ENCODE measurements at places on chromosomes 1 and 21.

- no peak for DNase-seq
Observed at GRCh38 chr1:241229216-241229615, 127.8 kb downstream of the RGS7 start.

GRCh38 chr1:107689159-107689558 lies 275.8 kb downstream of the VAV3 start:
- no peak for DNase-seq

- no peak for DNase-seq
Observed at GRCh38 chr1:208791456-208791855, 547.3 kb upstream of the PLXNA2 start.

DNA sequence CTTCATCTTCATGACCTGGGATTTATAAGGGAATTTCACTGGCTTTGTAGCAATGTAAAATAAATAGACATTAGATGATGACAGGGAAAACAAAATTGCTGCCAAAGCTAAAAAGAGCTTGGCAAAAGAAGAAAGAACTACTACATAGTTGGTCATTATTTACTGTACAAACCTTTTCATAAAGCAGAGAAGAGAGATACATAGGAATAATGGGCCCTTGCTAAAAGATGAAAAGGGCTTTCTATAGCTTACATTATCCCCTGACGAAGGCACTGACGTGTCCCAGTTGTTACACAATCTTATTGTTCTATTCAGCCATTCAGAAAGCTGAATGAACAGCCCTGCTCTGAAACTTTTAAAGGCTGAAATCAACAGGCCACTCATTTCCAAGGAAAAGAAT lies 57.1 kb downstream of the ZC3H11B start:
- no peak for DNase-seq

DNA sequence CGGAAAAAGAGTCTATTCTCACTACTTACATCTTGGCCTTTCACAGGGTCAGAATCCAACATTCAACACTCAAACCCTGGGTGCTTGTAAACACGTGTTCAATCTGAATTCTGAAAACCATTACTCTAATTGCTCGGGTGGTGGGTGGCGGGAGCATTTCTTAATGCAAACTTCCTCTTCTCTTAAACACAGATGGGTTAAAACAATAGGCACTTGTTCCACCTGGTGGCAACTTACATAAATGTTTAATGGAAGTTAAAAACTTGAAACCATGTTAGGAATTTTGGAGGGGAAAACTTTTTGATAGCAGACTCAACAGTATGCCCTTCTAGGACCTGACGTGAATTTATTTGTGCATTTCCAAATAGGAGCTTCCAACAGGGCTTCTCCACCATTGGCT lies 23.4 kb upstream of the TDRD10 start:
- peak; percentile 29 for DNase-seq

DNA sequence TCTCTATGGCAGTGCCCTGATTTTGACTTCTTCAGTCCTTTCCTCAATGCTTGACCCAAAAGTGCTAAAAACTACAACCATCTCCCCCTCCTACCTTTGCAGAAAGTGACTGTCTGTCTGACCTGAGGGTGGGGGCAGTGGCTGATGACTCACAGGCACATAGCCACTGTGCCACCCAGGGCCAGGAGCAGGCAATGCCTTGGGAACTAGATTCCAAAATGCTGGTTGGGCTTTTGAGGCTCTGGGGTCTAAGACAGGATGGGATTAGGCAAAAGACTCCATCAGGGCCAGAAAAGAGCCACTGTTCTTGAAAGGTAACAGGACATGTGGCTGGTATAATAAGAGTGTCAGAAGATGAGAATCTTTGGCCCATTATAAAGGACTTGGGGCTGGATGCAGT lies 129.5 kb upstream of the KIAA0040 start:
- no peak for DNase-seq

GRCh38 chr1:175449306-175449705 lies 256.7 kb upstream of the KIAA0040 start:
- DNase-seq: no peak

DNA sequence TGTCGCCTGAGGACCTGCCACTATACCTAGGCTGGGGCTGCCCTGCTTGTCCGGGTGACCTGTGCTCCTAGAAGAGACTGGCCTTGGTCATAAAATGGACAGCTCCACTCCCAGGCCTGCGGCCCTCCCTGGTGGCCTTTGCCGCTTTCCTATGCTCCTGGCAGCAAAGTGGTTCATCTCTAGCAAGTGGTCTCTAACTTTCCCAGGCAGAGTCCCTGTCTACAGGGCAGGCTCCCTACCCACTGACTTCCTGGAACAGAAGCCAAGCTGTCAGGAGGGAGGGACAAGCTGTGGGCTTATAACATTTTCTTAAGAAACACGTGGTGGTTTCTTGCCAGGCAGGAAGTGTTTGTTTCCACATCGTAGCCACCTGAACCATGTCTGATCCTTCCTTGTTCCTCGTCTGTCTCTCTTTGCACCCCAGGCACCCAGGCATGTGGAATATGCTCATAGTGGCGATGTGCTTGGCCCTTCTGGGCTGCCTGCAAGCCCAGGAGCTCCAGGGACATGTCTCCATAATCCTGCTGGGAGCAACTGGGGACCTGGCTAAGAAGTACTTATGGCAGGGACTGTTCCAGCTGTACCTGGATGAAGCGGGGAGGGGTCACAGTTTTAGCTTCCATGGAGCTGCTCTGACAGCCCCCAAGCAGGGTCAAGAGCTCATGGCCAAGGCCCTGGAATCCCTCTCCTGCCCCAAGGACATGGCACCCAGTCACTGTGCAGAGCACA lies 10.1 kb downstream of the H6PD start:
- DNase-seq: peak; percentile 42

- no peak for DNase-seq
Observed at GRCh38 chr1:43835082-43836021, 98.2 kb upstream of the ARTN start.

GRCh38 chr1:24252185-24252780 lies 65.2 kb upstream of the IFNLR1 start:
- DNase-seq: no peak

- DNase-seq: no peak
Observed at GRCh38 chr1:203926025-203926540, 64.7 kb downstream of the SNRPE start.

DNA sequence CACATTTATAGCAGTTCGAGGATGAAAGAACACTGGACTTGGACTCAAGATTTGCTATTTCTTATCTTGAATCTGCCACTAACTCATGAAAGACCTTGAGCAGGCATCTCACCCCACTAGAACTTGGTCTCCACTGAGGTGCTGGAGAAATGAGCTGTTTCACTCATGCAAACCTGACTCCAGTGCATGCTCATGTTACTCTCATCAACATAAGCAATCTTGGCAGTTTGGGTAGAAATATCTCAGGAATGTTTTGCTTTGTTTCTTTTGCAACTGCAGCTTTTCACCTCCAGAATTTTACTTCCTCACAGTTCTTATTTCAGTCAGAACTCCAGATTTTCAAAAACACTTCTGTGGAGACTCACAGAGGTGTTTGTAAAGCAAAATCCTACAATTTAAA lies 46.2 kb upstream of the DAB1 start:
- DNase-seq: no peak

DNA sequence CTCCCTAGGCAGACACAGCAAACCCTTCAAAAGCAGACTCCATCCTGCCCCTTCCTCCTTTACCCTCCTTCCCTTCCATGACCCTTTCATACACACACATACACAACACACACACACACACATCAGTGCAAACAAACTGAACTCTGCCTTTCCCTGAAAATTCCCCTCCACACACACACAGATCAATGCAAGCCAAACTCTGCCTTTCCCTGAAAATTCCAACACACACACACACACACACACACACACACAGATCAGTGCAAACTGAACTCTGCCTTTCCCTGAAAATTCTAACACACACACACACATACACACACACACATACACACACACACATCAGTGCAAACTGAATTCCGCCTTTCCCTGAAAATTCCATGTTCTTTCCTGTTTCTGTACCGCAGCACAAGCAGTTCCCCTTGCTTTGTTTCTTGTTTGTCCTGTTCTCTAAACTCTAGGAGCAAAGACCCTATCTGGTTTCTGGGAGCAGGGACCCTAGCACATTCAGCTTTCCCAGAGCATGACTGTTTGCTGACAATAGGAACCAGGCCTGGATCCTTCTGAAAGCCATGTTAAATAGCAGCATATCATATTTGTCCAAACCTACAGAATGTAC lies 91.0 kb downstream of the PTPN14 start:
- DNase-seq: no peak

GRCh38 chr1:65959896-65960567 lies 167.3 kb downstream of the PDE4B start:
- DNase-seq: no peak

GRCh38 chr1:70077066-70077465 lies 128.3 kb downstream of the LRRC40 start:
- no peak for DNase-seq

DNA sequence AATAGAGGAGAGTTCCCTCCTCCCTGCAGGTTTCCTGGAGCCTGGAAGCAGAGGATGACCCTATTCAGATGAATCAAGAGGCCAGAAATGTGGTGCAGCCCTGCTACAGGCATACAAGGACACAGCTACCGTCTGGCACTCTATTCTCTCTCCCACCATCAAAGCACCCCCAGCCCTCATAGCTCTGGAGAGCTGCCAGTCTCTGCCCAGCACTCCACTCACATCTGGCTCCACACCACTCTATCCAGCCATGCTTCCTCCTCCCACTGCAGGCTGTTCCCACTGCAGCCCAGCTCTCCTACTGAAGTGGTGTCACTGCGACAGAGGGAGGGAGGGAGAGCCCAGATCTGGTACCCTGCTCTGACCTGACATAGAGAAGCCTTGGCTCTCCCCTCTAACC lies 18.4 kb downstream of the SYT2 start:
- no peak for DNase-seq

GRCh38 chr1:181094416-181095212 lies 6.1 kb downstream of the IER5 start:
- DNase-seq: no peak

DNA sequence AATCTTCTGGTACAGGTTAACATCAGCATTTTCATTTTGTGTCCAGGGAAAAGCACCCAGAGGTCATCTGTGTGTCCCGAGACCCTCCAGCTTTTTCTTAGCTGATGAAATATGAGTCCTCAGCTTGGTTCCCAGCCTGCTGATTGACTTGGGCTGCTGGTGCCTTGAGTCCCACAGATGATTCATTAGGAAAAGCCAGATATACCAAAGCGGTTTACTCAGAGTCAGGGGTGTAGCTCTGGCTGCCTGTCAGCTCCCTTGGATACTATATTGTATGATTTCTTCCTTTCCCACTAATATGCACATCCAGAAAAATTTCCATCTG lies 43.7 kb upstream of the MAB21L3 start:
- DNase-seq: no peak

GRCh38 chr1:165241952-165242351 lies 114.6 kb downstream of the LMX1A start:
- DNase-seq: no peak

GRCh38 chr1:47334765-47335435 lies 1.3 kb downstream of the CMPK1 start:
- no peak for DNase-seq

GRCh38 chr1:156308078-156308477 lies 9.0 kb upstream of the VHLL start:
- no peak for DNase-seq
